ENCODE measurements at places on chromosomes 3 and 15. TPM values are rescaled to one million over a fixed set of nuclear protein-coding genes. Genes with fewer than 3 reads are reported as not detected.

The FAM3D gene
- 0.13 TPM for total RNA-seq

The EXD1 gene
- total RNA-seq: not detected

The TMEM108 gene
- not detected for total RNA-seq

- DNase-seq: peak; percentile 88
Measured at GRCh38 chr15:89812011-89812846, 2.4 kb downstream of the ANPEP start.

- peak; percentile 34 for DNase-seq
Measured at GRCh38 chr15:99130765-99131440, 26.0 kb downstream of the SYNM start.

- no peak for DNase-seq
Measured at GRCh38 chr3:28595372-28595771, 246.7 kb upstream of the AZI2 start.

GRCh38 chr15:78509726-78510312 is 2.4 kb downstream of the HYKK start:
- no peak for DNase-seq

DNA sequence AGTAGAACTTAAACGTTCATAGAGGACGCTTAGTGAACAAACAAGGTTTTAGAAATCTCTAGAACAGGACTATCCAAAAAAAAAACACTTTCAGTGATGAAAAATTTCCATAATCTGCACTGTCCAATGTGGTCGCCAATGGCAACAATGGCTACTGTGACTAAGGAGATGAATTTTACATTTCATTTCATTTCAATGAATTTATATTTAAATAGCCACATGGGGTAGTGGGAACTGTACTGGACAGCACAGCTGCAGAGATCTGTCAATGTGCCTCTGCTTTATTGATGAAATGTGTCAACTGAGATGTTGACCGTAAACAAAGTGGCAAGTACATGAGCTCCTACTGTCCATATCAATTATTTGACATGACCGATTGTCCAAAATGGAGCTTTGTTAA is 222.5 kb downstream of the MAGI1 start:
- no peak for DNase-seq

DNA sequence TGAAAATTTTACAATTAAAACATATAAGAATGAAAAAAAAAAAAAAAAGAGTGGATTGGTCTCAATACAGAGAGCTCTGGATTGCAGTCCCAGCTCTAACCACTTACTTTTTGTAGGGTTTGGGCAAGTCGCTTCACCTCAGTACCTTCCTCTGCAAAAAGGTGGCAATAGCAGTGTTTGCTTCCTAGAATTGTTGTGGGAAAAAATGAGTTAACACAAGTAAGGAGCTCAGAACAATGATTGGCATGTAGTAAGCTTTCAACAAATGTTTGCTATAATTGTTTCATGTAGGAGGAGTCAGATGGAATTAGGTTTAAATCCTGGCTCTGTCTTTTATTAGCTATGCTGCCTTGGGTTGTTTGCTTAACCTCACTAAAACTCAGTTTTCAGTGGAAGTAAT is 425.2 kb upstream of the TBL1XR1 start:
- no peak for DNase-seq
